Right lung (tissue), 10 donors: ENCODE measurements at places on chromosomes 12 and 14. TPM values are rescaled to one million over a fixed set of nuclear protein-coding genes. Genes with fewer than 3 reads are reported as not detected.

GRCh38 chr12:27555361-27555760 is 31.4 kb downstream of the PPFIBP1 start:
- no peak for DNase-seq

DNA sequence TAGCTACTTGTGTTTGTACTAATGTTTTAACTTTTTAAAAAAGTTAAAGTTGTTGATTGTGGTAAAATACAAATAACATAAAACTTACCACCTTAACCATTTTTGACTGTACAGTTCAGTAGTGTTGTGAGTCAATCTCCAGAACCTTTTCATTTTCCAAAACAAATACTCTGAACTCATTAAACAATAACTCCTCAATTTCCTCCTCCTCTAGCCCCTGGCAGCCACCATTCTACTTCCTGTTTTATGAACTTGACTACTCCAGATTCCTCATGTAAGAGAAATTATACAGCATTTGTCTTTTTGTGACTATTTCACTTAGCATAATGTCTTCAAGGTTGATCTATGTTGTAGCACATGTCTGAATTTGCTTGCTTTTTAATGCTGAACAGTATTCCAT is 299.1 kb upstream of the AMIGO2 start:
- no peak for DNase-seq

- DNase-seq = no peak
Measured at GRCh38 chr12:106181401-106182114, 42.8 kb upstream of the NUAK1 start.

Gene PKP2
- 5.8 TPM for polyA plus RNA-seq
